NCI-H345 (cell line): ENCODE measurements at places on chromosomes 3 and 15.

DNA sequence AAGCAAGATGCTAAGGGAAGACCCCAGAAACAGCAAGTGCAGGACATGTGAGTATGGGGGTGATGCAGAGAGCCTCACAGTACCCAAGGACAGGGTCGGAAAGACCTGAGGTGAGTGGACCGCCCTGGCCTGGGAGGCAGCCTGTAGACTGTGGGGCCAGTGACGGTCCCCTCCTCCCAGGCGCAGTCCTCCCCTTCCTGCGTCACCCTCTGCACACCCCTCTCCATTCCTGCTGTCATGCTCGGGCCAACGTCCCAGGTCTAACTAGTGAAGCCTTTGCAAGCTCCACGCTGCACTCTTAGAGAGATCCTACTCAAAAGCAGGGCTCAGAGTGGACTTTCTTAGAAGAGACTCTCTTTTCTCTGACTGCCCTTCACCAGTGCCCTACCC is 41.6 kb downstream of the TM2D3 start:
- DNase-seq: no peak

DNA sequence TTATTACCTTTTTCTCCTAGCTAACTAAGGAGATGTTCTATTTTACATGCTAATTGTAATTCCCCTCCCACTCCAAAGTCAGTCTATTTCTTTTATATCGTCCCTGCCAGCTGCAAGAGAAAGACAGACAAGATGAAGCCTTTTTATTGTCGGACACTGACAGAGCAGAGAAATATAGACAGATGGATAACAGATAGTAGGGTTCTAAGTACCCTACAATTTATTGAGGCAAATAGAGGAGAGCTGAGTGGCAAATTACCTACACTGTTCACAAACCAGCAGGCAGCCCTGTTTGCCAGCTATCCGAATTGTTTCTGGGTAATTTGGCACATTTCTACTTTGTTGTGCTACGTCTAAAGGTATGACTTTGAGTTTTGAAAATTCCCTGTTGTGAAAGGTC is 392.3 kb upstream of the ZNF717 start:
- no peak for DNase-seq

GRCh38 chr3:177440456-177441104 is 243.3 kb upstream of the TBL1XR1 start:
- no peak for DNase-seq

- DNase-seq: no peak
Observed at GRCh38 chr3:141707741-141708203, 30.3 kb upstream of the RNF7 start.

DNA sequence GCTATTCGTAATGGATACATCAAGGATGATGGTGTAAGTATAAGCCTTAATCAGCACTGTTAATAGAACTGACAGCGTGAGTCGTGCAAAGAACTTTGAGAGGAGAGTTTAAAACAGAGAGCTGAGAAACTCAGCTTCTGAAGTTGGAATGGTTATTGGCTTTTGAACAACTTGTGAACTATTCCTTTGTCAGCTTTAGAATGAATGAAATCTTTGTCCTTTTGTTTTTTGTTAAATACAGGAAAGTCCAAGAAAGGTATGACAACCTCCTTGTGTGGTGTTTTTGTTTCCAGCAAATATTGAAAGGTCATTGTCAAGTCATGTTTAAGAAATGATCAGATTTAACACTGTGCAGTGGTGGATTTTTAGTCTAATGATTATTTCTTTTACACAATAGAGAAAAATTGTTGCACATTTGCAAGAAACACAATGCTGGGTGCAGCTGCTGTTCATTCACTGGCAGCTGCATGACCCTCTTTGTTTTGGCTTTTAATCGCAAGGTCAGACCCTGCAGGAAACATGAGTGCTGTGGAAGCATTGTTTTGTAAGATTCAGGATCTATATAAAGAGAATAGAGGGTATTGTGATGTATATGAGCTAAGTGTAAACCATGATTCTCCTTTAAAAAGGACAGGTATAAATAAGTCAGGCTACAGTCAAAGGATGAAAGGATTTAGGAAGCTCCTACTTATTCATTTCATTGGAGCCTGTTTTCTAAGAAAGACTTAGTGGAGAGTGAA is 21.7 kb upstream of the ABHD10 start:
- peak; percentile 42 for DNase-seq

DNA sequence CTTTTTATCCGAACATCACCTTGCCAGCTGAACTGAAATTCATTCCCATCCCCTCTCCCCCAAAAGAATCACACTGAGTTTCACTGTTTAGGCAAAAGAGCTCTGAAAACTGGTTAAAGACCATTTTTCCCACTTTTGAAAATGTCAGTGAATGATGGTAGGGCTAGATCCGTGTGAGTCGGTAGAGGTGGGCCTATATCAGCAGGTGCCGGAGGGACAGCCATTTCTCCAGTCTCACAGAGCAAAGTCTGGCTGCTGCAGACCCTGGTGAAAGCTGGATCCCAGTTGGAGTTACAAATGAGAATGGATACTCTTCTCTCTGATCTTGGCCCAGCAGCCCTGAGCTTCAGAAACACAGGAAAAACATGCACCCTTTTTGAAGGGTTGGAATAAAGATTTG is 10.9 kb downstream of the ENTPD3 start:
- no peak for DNase-seq

- no peak for DNase-seq
Observed at GRCh38 chr15:50880651-50881114, 27.8 kb upstream of the AP4E1 start.

GRCh38 chr3:126261037-126261436 is 80.7 kb upstream of the ALDH1L1 start:
- no peak for DNase-seq

- DNase-seq: no peak
Observed at GRCh38 chr3:131222599-131222998, 159.0 kb upstream of the NUDT16 start.

- DNase-seq: peak; percentile 96
Observed at GRCh38 chr3:177640319-177640965, 443.2 kb upstream of the TBL1XR1 start.

DNA sequence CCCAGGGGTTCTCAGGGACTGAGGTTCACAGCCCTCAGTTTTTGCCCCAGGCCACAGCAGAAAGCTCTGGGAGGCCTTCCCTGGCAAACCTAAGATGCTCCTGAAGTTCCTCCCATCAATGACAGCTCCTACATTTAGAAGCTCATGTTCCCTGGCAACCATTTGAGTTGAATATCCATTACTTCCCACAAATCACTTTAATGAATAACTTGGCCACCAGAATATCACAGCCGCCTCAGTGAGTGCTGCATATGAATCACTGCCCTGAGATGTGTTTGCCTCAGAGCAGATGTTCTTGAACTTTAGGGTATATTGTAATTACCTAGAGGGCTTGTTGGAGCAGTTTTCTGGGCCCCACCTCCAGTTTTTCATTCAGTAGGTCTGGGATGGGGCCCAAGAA is 27.4 kb downstream of the SLCO2A1 start:
- no peak for DNase-seq

DNA sequence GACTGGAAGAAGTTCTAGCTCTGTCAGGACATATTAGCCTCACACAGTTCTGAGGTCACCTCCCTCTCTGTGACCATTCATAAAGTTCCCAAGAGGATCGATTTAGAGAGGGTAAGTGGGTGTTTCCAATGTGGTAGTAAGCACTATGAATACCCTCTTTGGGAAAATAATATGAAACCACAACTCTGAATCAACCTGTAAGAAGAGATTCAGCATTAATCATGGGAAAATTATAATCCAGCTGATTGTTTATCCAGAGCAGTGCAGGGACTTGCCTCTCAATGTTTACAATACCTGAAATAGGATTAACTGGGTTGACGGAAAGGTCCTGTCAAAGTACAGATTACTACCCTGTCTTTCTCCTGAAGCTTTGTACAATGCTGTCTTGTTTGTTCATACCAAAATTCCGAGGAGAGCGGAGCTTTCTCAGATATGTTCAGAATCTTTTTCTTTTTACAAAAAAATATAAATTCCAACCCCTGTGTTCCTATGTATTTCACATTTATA is 302.9 kb upstream of the DPPA4 start:
- DNase-seq: no peak

- DNase-seq: no peak
Observed at GRCh38 chr3:178507507-178508442, 28.5 kb upstream of the KCNMB2 start.

- DNase-seq: no peak
Observed at GRCh38 chr15:31060429-31061140, 40.9 kb downstream of the TRPM1 start.

DNA sequence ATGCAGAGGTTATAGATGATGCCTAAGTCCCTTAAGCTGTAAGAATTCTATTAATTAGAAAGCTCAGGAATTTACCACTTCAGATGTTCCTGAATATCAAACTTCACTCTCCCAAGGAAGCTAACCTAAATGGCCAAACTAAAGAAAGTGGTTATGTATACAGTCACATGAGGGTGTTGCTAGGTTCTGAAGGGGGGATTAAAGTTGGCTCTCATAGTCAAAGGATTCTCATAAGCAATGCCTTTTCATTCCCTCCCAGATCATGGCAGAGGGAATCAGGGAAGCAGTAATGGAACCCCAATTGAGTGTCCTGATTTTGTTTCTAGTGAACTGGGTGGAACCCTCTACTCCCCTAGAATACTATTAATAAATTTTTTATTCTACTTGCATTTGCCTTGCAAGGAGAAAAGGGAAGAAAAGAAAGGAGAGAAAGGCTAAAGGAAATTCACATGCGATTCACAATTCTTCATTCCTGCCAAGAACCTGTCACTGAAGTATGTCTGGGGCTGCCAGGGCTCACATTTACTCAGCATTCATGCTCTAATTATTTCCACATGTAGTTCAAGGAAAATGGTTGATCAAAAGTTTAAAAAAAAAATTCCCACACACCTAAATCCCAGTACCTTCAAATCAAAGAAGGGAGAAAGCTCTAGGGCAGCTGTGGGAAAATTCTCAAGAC is 25.1 kb downstream of the FSTL1 start:
- no peak for DNase-seq

GRCh38 chr3:76669322-76669721 is 370.6 kb upstream of the ROBO2 start:
- DNase-seq: no peak

- DNase-seq: peak; percentile 59
Observed at GRCh38 chr15:64883997-64884511, 27.6 kb upstream of the ANKDD1A start.

DNA sequence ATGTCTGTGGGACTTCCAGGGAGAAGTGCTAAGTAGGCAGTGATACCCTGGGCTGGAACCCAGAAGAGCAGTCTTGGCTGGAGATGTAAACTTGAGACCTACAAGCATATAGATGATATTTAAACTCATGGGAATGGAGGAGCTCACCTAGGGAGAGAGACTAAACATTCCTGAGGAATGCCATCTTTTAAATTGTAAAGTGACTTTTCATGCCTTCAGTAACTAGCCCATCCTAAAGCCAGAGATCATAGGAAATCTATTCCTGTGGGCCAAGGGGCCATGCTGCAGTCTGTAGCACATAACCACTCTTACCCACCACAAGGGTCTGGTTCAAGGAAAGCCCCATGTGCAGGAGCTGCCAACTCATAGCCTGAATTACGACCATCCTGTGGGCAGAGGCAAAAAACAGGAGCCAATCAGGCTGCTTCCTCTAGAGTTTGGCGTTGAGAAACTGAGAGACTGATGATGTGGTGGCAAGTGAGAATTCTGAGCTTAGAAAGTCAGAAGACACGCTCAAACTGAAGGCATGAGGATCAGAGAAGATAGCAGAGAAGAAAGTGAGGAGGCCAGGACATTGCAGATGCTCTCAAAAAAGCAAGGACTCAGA is 37.5 kb downstream of the CTDSPL start:
- DNase-seq: no peak

- no peak for DNase-seq
Observed at GRCh38 chr15:43095243-43095642, 10.6 kb downstream of the UBR1 start.

DNA sequence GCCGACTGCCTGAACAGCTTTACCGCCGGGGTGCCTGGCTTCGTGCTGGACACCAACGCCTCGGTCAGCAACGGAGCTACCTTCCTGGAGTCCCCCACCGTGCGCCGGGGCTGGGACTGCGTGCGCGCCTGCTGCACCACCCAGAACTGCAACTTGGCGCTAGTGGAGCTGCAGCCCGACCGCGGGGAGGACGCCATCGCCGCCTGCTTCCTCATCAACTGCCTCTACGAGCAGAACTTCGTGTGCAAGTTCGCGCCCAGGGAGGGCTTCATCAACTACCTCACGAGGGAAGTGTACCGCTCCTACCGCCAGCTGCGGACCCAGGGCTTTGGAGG is 815 bp downstream of the SPINT1 start:
- DNase-seq: peak; percentile 43

DNA sequence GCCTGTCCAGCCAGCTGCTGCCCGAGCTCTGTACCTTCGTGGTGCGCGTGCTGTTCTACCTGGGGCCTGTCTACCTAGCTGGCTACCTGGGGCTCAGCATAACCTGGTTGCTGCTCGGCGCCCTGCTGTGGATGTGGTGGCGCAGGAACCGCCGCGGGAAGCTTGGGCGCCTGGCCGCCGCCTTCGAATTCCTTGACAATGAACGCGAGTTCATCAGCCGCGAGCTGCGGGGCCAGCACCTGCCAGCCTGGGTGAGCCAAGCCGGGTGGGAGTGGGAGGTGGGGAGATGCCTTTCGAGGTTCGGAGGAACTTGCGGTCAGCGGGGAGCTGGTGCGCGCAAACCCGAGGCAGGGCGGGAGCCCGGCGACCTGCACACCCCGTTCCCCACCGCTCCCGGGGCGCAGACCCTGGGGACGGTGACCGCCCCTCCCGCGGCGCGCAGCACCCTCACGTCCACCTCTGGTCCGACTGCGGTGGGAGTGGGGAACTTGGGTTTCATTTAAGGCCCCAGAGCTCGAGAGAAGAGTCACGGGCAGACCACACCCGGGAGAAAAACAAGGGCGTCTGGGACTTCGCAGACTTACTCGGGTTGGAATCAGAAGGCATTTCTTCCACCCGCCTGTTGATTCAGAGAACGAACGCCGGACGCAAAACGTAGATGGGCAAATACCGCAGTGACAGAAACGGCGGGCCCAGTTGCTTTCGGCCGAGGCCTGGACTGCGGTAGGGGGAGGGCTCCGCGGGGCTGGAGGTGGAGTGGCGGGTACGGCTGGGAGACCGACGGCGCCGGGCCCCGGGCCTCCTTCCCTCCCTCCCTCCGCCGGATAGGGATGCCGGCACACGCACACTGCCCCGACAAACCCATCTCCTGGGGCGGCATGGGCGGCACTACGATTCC is 708 bp downstream of the ESYT3 start:
- no peak for DNase-seq

DNA sequence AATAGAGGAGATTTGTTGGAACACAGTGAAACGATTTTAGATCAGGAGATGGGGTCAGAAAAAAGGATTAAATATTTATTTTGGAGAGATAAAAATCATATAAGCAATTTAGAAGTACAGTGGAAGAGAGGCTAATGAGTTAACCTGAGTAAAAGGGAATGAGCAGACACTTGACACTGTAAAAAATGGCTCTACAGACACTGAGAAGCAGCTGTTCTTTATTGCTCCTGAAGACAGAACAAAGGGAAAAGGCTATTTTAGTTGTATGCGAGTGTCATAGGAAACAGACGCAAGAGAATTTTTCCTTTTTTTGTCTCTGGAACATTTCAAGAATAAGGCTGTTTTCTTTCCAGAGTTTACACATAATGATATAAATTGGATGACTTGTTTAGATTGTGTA is 34.3 kb downstream of the ASTE1 start:
- DNase-seq: no peak
